ENCODE measurements at places on chromosomes 12 and 14.

GRCh38 chr12:50901685-50902113 lies 50.6 kb upstream of the HIGD1C start:
- DNase-seq: no peak

DNA sequence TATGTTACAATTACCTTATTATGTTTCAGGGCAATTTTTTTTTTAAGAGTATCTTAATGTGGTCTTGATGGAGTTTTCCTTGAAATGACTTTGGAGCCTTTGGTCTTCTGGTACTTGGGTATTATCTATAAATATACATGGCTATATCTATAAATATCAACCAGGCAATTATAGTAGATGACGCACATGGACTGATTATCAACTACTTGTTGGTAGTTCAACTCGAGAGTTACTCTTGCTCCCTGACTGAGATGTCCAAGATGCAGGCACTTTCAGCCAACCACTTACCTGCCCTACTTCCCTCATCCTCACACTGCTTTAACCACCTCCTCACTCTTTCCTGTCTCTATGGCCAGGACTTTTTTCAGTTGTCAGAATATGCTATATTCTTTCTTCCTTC lies 85.4 kb downstream of the NTN4 start:
- no peak for DNase-seq

- DNase-seq: no peak
These were observed 380 bp downstream of the ANO2 start for GRCh38 chr12:5944688-5945070.

- no peak for DNase-seq
These were observed 9.4 kb downstream of the ARID4A start for GRCh38 chr14:58307597-58308316.

- DNase-seq: peak; percentile 62
These were observed 73.9 kb downstream of the HSD17B6 start for GRCh38 chr12:56836800-56837663.

GRCh38 chr12:6996040-6996441 lies 22.2 kb downstream of the LPCAT3 start:
- DNase-seq: no peak

- DNase-seq: no peak
These were observed 51.3 kb downstream of the RIMBP2 start for GRCh38 chr12:130664772-130665171.

- no peak for DNase-seq
These were observed 169.6 kb downstream of the ZFP36L1 start for GRCh38 chr14:68623307-68623706.

DNA sequence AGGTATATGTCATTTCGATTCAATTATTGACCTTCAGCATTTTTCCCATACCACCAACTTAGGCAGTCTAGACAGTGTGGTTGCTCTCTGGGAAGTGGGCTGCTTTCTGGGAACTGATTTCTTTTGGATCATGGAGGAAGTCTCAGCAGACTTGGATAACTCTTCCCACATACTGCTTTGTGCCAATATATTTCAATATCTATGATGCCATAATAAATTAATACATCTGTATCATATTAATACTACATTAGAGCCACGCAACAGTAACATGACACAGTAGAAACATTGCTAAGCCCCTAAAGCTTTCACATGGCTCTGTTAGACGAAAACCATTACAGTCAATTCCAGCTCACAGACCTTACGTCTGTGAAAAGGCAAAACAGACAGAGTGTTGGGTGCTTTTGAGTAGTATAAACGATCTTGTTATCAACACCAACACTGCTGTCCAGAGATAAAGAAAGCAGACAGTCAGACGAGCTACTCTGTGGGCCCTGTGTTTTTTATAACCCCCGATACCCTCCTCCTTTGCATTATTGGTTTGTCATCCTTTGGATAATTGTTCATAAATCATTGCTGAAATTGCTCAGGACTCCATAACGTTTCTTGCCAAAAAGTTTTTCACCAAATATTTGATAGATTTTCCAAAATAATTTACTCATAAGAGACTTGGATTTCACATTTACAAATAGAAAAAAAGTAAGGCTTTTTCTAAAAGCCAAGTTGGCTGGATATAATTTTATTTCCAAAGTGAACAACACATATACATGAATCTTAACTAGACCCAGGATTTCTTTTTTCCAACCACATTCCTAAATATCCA lies 439.7 kb downstream of the ADAMTS20 start:
- no peak for DNase-seq

DNA sequence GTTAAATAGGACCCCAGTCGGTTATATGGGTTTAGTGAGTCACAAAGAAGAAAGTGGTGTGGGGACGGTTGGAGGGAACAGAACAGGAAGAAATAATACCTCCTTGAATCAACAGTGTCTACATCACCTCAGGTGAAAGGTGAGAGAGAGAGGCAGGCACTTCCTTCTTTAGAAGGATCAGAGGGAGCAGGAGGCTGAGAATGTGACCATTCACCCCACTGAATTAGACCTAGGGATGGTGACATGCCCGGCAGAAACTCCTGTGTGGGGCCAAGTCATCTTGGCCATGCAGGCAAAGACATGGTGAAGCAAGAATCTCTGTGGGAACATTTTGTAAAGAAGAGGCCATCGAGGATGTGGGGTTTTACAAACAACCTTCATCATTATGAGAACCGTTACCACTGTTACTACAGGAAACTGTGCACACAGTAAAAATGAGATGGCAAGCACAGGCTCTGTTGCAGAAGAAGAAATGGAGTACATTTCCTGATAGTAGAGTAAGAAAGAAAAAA lies 1196.9 kb downstream of the VRK1 start:
- peak; percentile 40 for DNase-seq

DNA sequence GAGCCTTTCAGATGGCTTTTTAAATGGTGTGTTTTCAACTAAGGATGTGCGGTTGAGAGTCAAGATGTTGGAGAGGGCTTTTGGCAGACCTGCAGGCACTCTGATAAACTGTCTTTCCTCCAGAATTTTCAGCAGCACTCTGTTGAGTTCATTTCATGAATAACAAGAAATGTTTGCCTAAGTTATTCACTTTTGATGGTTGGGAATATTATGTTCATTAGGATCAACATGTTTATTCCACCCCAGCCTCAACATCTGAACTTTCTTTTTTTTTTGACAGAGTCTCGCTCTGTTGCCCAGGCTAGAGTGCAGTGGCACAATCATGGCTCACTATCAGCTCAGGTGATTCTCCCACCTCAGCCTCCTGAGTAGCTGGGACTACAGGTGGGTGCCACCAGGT lies 68.4 kb downstream of the C12orf75 start:
- DNase-seq: no peak

- DNase-seq: no peak
These were observed 1.5 kb downstream of the CYP46A1 start for GRCh38 chr14:99685596-99685995.

DNA sequence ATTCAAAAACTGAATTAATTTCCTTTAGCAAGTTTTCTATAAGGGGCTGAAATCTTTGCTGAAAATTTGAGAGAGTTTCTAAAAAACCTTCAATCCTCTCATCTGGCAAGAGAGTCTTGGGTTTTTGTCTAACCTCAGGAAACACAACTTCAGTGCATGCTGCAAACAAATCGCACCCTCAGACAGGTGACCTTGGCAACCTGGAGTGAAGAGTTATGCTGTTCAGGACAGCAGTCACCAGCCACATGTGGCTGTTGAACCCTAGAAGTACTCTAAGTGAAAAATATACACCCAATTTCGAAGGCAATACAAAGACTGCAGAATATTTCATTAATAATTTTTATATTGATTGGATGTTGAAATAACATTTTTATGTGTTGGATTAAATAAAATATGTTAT lies 184.8 kb downstream of the RPS29 start:
- no peak for DNase-seq

DNA sequence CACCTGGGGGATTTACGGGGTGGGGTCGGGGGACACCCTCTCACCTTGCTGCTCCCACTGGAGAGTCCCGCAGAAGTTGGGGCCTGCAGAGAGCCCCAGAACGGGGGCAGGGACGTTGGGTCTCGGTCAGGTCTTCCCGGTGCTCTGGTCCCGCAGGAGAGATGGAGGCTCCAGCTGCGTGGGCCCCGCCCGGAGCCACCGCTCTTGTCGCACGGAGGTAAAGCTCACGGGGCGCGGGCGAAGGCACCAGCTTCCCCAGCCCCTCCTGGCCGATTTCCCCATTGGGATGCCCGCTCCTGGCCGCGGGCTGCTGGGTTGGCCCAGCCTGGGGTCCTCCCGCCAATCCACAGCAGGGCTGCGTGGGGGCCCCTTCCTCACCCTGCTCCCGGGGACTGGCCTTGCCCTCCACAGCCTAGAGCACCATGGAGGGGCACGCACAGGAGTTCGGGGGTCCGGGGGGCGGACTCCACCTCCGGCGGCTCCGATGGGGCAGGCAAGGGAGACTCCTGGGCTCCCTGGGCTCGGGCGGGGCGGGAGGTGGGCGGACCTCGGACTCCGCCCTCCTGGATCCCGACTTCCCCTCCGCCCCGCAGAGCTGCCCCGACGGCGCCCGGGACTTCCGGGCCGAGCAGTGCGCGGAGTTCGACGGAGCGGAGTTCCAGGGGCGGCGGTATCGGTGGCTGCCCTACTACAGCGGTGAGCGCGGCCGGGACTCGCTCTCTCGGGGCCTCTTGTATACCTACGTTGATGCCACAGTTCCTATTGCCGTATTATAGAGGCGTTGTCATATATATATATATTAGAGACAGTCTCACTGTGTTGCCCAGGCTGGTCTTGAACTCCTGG lies 8.4 kb downstream of the PAPLN start:
- peak; percentile 32 for DNase-seq

- peak; percentile 29 for DNase-seq
These were observed 8.3 kb upstream of the PLEK2 start for GRCh38 chr14:67420102-67420739.

GRCh38 chr12:46470036-46470627 lies 97.6 kb upstream of the SLC38A2 start:
- DNase-seq: peak; percentile 18

DNA sequence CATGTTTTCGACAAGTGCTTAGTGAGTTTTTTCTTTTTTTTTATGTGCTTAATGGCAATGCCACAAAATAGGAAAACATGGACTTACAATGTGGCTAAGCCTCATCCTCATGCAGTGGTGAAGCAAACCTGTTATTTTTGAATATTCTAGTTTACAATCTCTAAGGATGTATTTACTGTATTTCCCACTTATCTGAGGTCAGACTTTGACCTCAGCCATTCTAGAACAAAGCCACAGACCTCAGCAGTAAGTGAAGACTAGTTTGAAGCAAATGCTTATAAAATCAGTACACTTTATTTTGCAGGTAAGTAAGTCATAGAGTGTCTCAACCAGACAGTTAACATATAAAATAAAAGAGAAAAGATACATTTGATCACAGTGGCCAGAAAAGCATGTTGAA lies 130.1 kb downstream of the CCDC91 start:
- DNase-seq: no peak

GRCh38 chr12:20142316-20142715 lies 226.0 kb upstream of the PDE3A start:
- no peak for DNase-seq

DNA sequence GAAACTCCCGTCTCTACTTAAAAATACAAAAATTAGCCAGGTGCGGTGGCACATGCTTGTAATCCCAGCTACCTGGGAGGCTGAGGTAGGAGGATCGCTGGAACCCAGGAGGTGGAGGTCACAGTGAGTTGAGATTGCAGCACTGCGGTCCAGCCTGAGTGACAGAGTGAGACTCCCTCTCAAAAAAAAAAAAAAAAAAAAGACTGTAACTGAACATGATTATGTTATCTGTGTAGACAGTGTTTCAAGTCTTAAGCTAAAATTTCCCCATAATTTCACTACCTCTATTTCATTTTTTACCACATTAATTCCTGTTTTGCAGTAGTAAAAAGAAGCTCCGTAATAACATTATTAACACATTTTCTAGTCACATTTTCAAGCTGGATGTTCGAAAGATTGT lies 5.4 kb downstream of the PLBD1 start:
- DNase-seq: no peak

DNA sequence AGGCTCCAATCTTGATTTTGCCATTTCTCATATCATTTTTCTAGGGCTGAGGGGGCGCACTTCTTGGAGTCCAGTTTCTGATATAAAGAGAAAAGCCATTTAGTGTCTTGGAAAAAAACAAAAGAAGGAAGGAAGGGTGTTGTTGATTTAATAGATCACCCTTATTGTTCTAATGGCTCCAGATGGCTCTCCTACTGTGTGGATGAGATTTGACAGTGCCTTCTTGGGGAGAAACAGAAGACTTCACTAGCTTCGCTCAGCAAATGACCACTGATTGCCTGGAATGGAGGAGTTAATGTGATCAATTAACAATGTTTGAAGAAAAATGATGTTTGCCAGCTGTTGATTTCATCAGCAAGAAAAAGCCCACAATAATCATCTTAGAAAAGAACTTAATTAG lies 216.2 kb downstream of the APAF1 start:
- no peak for DNase-seq

DNA sequence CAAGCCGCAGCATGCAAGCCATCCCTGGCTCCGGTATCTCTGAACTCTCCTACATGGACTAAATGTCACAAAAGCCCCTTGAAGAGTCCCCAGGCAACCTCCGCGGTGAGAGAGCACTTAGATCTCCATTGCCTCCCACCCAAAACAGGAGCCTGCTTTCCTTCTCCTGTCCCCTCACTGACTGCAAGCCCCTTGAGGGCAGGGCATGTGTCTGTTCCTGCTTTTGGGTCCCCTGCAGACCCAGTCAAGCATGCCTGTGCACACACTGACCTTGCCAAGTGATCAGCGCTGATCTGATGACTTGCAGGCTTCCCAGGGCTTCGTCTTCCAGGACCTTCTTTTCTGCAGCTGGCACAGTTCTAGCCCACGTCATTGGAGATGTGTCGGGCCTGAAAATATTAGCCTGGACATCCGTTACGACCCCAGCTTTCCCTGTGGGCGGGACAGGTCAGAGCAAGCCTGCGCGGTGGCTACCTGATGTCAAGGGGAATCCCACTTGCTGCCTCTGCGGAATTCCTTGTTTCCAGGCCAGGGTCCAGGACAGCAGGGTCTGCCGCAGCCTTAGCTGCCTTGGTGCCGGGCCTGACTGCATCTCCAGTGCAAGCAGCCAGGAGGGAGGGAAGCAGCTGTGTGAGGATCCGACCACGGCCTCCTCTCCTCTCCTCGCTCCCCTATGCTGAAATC lies 92.5 kb downstream of the FBXL14 start:
- DNase-seq: no peak

DNA sequence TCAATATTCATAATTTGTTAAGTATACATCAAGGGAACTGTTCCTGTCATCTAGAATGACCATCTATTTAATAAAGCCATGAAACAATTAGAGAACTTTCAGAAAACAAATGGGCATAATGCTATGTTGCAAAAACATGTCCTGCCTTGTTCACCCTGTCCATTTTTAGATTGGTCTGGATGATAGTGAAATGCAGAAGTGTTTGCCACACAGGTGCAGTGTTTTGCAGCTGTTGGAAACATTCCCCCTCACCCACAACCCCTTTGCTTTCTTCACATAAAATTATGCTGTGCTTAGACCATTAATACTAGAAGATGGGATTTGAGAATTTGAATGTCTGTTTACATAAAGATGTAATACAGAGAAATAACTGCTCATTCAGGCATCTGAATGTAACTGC lies 36.5 kb downstream of the LEMD3 start:
- no peak for DNase-seq

Measured in stimulated activated CD4-positive, alpha-beta T cell treated with anti-CD3 and anti-CD28 coated beads, Interleukin-1b, Interleukin-23, amount 100 ng/mL, for 48 hours (primary cell).